ENCODE measurements at places on chromosomes 3 and 15. TPM values are rescaled to one million over a fixed set of nuclear protein-coding genes. Genes with fewer than 3 reads are reported as not detected.

DNA sequence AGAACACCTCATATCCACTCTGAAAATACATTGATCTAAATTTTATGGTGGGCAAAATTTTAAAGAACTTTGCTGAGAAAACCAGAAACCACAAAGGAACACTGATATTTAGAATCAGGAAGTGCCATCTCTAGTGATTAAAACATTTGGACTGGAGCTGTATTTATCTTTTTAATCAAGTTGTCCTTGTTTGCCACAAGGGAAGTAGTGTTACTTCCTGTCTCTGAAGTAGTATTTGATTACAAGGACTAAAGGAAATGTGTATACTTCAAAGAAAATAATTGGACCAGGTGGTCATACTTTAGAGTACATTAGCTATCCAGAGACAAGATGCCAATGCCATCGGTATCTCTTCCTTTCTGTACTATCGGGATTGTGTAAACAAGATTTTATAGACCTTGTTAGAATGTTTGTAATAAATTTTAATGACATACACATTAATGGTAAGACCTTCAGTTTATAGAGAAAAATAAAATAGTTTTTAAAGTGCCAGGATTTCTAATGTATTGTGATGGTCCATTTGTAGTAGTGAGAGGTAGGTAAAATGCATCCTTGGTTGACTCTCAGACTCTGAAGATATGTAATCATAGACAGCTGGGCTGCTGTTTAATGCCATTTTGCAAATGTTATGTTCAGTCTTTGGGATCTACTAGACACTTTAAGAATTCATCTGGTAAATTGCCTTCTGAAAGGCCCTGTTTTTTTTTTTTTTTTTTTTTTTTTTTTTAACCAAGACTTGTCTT is 131.9 kb downstream of the B3GALNT1 start:
- H3K4me3 ChIP-seq, result peak overlapping the region; percentile 5
- H3K27me3 ChIP-seq, result no peaks in the 10 kb centered on the region
- DNase-seq, result no peak
- H3K4me1 ChIP-seq, result peaks cover 26% of the 10 kb centered on the region
- peak overlapping the region; percentile 62 for H3K27ac ChIP-seq

DNA sequence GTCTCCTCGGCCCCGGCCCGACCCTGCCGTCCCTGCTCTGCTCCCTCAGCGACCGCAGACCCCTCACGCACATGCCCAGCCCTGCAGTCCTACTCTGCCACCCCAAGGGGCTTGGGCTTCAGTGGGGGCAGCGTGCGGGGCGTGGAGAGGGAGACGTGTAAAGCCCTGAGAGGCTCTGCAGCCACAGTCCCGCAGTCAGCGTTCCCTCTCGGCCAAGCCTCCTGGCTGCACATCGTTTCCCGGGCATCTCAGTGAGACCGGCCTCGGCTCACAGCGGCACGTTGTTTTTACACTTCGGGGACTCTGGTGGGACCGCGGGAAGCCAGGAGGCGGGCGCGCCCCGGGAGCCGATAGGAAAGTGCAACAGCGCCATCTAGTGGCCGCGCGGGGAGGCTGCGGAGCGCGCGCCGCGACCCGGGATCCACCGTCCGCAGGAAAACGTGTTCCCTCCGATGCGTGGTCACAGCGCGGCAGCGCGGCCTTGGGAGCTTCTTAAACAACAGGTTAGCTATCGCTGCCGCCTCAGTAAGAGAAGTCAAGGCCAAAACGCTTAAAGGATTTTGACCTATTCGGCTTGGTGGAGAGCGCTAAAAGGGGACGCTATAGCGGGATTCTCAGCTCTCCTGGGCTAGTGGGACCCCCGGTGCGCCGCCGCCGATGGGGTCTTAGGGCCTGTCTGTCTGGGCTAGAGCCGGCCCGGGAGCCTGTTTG is 226.8 kb upstream of the IGF1R start:
- peak; percentile 73 for DNase-seq
- no peaks in the 10 kb centered on the region for H3K36me3 ChIP-seq
- no peak overlapping the region for H3K4me3 ChIP-seq
- no peaks in the 10 kb centered on the region for H3K4me1 ChIP-seq
- H3K27ac ChIP-seq, result no peak overlapping the region

DNA sequence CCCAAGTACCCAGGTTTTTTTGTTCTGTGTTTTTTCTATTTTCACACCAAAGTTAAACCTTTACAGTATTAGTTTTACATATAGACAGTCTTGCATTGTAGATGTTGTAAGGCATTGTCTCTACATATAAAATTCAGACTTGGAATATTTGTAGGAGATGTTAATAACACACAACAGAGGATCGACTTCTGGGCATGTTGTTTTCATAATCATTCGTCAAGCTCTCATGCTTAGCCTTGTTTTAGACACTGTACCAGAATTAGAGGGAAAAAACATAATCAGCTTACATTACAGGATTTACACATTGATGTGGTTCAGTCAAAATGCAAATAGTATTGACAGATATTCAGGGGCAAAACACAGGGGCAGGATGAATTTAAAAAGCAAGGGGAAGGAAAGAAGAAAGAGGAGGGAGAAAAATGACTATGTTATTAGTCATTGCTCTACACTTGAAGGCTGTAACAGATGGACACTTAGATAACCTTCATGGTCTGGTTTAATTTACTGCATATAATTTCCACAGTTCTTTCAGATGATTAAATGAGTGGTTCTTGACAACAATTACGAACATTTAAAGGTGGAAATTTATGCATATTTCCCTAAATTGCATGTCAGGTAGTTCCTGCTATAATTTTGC is 7.5 kb downstream of the CMSS1 start:
- H3K4me3 ChIP-seq, result no peak overlapping the region
- H3K27me3 ChIP-seq, result no peaks in the 10 kb centered on the region
- no peak overlapping the region for H3K27ac ChIP-seq

DNA sequence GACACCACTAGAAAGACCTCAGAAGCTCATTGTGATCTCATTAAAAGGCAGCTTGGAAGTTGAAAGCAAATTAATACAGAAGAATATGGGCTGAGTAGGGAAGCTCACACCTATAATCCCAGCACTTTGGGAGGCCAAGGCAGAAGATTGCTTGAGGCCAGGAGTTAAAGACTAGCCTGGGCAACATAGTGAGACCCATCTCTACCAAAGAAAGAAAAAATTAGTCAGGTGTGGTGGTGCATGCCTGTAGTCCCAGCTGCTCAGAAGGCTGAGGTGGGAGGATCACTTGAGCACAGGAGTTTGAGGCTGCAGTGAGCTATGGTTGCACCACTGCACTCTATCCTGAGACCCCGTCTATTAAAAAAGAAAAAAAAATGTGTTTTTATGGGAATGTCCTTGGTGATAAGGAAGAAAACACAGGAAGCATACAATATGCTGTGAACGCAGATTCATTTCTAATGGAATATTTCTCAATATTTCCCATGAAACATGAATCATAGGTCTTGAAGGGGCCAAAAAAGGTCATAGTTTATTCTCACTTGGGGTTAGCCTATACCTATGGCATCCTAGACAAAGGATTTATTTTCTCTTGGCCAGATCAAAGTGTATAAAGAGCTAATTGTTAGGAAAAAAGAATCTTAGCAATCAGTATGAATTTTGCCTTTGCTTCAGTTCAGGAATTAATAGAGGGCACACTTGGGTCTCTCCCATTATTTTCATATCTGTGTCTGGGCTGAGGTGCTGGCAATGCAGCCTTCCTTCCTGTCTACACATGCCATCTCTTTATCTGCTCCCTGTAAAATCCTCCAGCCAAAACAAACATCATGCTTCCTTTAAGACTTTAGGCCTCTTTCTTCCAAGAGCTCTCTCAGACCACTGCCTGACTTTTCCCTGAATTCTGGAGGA is 98.2 kb downstream of the FNDC3B start:
- peaks cover 89% of the 10 kb centered on the region for H3K4me1 ChIP-seq
- H3K36me3 ChIP-seq, result peaks cover 17% of the 10 kb centered on the region
- peak overlapping the region; percentile 99 for H3K27ac ChIP-seq
- peak overlapping the region; percentile 85 for H3K4me3 ChIP-seq
- DNase-seq, result no peak
- no peaks in the 10 kb centered on the region for H3K27me3 ChIP-seq

- no peaks in the 10 kb centered on the region for H3K4me1 ChIP-seq
- H3K27me3 ChIP-seq, result no peaks in the 10 kb centered on the region
- H3K4me3 ChIP-seq, result no peak overlapping the region
- H3K36me3 ChIP-seq, result no peaks in the 10 kb centered on the region
These were observed 1371.6 kb upstream of the EPHA6 start for GRCh38 chr3:95442766-95443165.

GRCh38 chr3:104610730-104611652 is 755.7 kb upstream of the ALCAM start:
- no peak overlapping the region for H3K27ac ChIP-seq
- H3K4me1 ChIP-seq, result no peaks in the 10 kb centered on the region
- no peaks in the 10 kb centered on the region for H3K27me3 ChIP-seq
- DNase-seq, result no peak

- H3K27me3 ChIP-seq, result peaks cover 6% of the 10 kb centered on the region
- no peak overlapping the region for H3K27ac ChIP-seq
- no peaks in the 10 kb centered on the region for H3K36me3 ChIP-seq
- no peak overlapping the region for H3K4me3 ChIP-seq
- no peak for DNase-seq
These were observed 33.2 kb upstream of the SPPL2A start for GRCh38 chr15:50798684-50799083.

- no peaks in the 10 kb centered on the region for H3K4me1 ChIP-seq
- no peak overlapping the region for H3K27ac ChIP-seq
- no peak for DNase-seq
- H3K27me3 ChIP-seq, result no peaks in the 10 kb centered on the region
These were observed 576.3 kb upstream of the NECTIN3 start for GRCh38 chr3:110495201-110495927.

Gene EPHA6
- total RNA-seq, result not detected

Gene SCAPER
- total RNA-seq, result 72.8 TPM

Gene IMPG2
- 0.45 TPM for total RNA-seq

Gene MOBP
- total RNA-seq, result not detected
